ENCODE measurements at places on chromosomes 2 and 18.

DNA sequence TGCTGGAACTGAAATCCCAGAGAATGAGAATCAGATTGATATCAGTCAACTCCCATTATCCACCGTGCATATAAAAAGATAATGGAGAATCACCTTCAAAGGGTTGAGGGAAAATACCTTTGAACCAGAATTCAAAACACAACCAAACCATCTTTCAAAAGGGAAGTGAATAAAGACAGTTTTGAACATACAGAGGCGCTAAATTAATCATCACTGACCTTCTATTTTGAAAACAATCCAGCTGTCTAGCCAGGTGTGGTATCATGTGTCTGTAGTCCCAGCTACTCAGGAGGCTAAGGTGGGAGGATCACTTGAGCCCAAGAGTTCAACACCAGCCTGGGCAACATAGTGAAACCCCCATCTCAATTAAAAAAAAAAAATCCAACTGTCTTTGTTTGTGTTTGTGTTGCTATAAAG lies 63.6 kb downstream of the TRABD2A start:
- DNase-seq: no peak

- DNase-seq: no peak
Measured at GRCh38 chr18:24785019-24785418, 324.6 kb downstream of the HRH4 start.

DNA sequence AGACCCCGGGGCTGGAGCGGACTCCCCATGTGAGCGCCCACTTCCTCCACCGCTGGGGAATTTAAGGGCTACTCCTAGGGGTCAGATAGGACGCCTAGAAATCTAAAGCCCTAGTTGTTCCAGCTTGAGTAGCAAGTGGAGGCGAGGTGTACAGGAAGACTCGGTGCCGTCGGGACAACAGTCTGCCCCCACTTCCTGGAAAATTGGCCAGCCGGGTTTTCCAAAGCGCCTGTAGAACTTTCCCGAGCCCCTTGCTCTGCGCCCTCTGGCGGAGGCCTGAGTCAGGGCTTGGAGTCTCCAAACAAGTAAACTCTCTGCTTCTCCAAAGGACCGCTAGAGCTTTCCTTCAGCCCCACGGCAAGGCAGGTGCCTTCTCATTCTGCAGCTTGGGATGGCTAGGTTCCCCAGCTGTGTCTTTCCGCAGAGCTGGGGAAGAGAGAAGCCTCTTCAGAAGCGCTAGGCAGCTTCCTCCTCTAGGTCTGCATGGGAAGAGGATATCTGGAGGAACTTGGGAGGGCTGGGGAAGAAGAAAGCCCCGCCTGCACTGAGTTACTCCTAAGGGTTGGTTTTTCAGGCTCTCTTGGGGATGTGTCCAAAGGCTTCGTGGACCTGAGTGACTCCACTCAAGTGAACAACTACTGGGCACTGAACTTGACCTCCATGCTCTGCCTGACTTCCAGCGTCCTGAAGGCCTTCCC lies 681 bp downstream of the SPR start:
- peak; percentile 33 for DNase-seq

DNA sequence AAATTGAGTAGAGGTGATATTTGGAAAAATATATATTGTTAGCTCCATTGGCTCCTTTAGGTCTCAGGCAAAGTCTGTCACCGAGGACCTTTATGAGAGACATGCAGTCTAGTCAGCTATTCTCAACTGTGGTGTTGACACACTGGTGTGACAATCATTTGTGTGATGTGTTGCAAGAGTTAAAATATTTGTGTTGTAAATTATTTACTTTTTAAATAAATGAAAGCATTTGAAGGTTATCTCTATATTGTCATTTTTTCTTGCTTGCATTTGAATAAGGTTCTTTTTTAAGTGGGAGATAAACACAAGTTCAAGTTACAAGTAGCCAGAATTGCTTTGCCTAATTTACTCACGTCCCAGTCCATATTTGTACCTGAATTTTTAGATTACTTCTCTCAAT lies 4.3 kb downstream of the REL start:
- no peak for DNase-seq

- DNase-seq: no peak
Measured at GRCh38 chr18:13684546-13684945, 41.8 kb downstream of the FAM210A start.

DNA sequence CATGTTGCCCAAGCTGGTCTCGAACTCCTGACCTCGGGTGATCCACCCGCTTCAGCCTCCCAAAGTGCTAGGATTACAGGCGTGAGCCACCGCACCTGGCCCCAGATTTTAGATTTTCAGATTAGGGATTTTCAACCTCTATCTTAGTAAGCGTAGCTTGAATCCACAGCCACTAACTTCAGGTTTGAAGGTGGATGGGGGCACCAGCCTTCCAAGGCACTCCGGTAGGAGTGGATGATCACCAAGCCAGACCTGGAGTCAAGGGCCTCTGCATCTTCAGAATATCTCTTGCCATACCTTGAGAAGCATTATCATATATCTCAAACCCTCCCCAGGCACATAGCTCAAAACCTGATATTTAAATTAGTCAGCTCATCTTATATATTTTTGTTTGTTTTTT lies 17.9 kb downstream of the GALM start:
- DNase-seq: no peak

GRCh38 chr2:234136461-234136860 lies 86.0 kb downstream of the SPP2 start:
- no peak for DNase-seq

DNA sequence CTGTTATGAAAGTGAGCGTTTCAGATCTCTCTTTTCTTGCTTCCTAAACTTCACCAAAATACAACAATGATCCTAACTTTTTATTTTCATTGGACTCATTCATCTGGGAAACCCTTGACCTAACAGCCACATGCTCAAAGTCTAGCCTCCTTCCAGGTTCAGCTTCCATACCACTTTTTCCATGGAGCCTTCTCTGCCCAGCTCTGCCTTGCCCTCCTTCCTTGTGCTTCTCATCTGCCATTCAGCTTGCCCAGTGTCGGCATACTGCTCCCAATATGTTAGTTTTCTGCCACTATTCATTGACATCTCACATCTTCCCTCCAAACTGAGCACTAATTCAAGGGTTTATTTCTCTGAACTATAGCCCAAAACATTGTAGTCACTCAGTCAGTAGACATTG lies 214.7 kb downstream of the RAD51AP2 start:
- no peak for DNase-seq

DNA sequence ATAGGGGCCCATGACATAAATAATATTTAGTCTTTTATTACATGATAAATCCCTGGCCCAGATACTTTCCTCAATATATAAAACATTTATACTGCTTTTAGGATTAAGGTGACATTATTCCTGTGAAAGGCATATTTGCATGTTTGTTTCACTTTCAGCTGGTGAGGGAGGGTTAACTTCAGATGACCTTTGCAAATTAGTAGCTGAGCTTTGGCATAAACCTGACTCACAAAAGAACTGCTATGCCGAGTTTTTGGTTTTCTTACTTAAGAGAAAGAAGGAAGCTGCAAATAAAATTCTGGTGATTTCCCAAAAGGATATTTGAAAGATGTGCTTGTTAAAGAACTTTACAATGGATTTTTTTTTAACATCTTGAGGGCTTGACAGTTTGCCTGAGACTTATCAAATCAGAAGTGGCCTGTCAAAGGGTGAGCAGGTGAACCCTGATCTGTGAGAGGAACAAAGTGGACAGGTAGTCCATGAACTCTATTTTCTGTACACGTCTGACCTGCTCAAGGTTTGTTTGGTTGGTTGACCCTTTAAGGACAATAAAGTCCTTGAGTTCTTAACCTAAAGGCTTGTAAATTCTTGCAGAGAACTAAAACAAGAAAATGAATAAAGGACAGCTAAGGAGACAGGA lies 93.5 kb downstream of the FAM124B start:
- no peak for DNase-seq

- no peak for DNase-seq
Measured at GRCh38 chr2:32860385-32860784, 86.4 kb upstream of the LTBP1 start.

DNA sequence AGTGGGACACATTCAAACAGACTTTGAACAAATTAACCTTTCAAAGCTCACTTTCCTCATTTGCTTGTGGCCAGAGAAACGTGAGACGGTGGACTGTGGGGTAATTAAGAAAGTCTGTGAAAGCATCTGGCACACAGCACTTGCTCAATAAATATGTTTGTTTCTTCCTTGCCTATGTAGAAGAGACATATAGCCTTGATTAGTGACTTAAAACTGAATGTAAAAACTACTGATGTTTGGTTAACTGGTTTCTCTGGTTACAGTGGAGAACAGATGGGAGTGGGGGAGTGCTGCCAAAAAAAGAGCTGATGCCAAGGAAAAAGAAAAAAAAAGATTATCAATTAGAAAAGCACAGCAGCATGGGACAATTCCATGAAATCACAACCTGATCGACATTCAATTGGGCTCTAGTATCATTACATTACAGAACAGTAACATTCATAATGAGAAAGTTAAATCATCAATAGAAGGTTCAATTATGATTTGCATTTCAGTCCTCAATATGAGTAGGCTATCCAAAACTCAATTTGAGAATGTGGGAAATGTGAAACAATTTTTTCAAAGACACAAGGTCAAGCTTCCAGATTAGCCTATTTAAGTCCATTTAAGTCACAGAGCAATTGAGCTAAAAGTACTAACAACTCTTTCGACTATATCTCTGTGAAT lies 14.7 kb downstream of the CUL3 start:
- no peak for DNase-seq

- peak; percentile 1 for DNase-seq
Measured at GRCh38 chr2:106886916-106887758, 1.2 kb upstream of the ST6GAL2 start.

GRCh38 chr2:215727507-215728503 lies 285.5 kb downstream of the MREG start:
- DNase-seq: no peak

- peak; percentile 25 for DNase-seq
Measured at GRCh38 chr2:218567797-218568189, 358 bp downstream of the USP37 start.

DNA sequence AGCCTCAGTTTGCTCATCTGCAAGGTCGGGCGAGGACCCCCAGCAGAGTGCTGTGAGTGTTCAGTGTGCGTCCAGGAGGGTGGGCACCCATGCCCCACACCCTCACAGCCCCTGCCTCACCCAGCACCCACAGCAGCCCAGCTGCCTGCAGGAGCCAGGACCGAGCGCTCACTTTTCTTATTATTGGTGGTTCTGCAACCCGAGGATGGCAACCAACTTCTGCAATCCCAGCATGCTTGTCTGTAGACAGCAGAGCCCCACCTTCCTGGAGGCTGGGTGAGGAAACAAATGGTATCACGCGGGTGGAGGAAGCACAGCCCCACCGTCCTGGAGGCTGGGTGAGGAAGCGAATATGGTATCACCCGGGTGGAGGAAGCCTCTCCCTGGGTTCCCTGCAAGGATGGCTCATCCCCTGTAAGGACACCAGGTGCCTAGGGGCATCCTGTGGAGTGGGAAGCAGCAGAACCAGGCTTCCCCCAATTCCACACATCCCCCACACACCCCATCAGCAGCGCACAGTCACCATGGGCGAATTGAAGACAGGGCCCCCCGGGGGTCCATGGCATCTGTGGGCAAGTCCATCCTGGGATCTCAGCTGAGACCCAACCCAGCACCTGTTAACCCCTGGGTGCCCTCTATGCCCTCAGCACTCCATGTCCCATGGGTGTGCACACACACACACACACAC lies 220.5 kb upstream of the RAB6C start:
- DNase-seq: no peak

DNA sequence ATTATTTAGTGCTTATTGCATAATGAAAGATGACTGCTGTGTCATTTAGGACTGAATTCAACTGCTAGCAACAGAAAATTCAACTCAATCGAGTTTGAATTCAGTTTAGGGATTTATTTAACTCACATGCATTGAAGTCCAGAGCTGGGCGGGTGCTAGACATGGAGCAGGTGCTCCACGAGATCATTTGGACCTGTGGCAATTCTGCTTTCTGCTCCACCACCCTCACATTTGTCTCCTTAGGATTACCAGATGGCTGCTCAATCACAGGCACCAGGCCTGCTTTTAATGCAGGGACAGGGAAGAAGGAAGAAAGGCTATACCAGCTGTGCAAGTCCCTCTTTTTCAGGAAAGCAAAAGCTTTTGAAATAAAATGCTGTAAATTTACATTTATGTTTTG lies 572.9 kb upstream of the SLC8A1 start:
- no peak for DNase-seq

- no peak for DNase-seq
Measured at GRCh38 chr18:41864216-41864615, 90.8 kb upstream of the PIK3C3 start.

GRCh38 chr18:75790111-75790510 lies 362.6 kb upstream of the SMIM21 start:
- no peak for DNase-seq

GRCh38 chr2:241619597-241620418 lies 17.1 kb downstream of the THAP4 start:
- no peak for DNase-seq

- DNase-seq: no peak
Measured at GRCh38 chr2:165238295-165238694, 919 bp upstream of the SCN2A start.

GRCh38 chr2:102932501-102932900 lies 170.7 kb downstream of the TMEM182 start:
- no peak for DNase-seq

- no peak for DNase-seq
Measured at GRCh38 chr2:216428618-216429350, 16.5 kb downstream of the SMARCAL1 start.

DNA sequence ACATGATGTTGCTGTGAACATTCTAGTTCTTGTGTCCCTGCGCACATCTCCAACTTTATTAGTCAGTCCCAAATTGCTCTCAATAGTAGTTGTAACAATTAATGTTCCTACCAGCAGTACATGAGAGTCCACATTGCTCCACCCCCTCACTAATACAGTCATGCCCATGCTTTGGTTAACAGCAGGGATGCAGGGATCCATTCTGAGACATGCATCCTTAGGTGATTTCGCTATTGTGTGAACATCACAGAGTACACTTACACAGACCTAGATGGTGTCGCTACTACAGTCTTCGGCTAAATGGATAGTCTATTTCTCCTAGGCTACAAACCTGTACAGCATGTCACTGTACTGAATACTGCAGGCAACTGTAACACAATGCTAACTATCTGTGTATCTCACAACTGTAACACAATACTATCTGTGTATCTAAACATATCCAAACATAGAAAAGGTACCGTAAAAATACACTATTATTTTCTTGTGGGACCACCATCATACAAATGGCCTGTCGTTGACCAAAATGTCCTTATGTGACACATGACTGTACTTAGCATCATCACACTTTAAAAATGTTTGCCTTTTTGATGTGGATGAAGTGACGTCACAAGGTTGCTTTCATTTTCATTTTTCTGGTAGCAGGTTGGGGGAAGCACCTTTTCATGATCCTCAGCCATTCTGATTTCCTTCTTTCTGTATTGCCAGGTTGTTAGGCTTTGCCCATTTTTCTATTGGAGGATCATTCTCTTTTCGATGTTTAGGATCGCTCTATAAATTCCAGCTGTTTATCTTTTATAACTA lies 82.9 kb upstream of the RNF152 start:
- no peak for DNase-seq

- no peak for DNase-seq
Measured at GRCh38 chr2:180938451-180938850, 42.0 kb upstream of the UBE2E3 start.

GRCh38 chr2:72118951-72119350 lies 28.7 kb downstream of the CYP26B1 start:
- DNase-seq: no peak

- peak; percentile 86 for DNase-seq
Measured at GRCh38 chr2:44168681-44169154, at the start of gene PPM1B. Gene PPM1B (plus strand): TSS chr2:44168875. CDS start chr2:44201200, 32,325 bp downstream.
